ENCODE measurements at places on chromosomes 1 and 21.

DNA sequence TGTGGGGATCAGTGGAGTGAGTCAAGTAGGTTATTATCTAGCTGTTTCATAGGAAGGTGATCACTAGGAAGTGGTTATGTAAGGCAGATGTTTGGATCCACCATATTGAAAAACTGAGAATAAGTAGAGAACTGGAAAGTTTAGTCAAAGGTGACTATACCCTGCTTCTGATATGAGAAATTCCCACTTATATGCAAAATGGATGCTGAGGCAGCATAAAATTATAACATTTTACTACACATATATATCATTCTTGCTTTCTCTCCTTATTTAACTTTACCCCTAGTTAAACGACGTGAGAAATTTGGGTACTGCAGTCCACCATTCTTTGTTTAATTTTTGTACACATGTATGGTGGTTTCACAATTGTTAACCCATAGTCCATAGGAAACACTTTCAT, 142.4 kb downstream of the ADGRL4 start:
- no peak for DNase-seq

DNA sequence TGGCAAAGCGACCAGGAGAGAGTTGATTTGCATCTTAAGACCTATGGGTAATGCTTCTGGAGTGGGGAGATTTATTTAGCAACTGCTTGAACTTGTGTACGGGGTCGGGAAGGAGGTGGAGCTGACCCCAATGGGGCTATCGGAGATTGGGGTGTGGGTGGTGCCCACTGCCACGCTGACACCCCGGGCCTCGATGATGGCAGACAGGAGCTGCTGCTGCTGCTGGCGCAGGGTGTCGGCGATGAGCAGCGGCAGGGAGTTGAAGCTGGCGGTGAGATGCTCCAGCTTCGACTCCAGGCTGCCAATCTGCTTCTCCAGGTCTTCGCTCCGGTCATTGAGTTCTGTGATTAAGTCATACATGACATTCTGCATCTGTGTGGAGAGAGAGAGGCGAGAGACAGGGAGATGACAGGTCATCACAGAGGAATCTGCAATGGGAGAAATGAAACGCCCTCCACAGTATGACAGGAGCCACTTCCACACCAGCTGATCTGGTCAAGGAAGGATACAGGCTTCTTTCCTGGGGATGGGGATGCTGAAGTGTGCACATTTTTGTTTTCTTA, 100.0 kb upstream of the ADAR start:
- DNase-seq, result no peak

- DNase-seq, result no peak
Observed at GRCh38 chr1:1168451-1169411, 4.9 kb upstream of the TTLL10 start.

- no peak for DNase-seq
Observed at GRCh38 chr1:90841473-90841872, 124.4 kb upstream of the BARHL2 start.

GRCh38 chr1:207883660-207884250, 27.2 kb downstream of the CD34 start:
- peak; percentile 40 for DNase-seq

DNA sequence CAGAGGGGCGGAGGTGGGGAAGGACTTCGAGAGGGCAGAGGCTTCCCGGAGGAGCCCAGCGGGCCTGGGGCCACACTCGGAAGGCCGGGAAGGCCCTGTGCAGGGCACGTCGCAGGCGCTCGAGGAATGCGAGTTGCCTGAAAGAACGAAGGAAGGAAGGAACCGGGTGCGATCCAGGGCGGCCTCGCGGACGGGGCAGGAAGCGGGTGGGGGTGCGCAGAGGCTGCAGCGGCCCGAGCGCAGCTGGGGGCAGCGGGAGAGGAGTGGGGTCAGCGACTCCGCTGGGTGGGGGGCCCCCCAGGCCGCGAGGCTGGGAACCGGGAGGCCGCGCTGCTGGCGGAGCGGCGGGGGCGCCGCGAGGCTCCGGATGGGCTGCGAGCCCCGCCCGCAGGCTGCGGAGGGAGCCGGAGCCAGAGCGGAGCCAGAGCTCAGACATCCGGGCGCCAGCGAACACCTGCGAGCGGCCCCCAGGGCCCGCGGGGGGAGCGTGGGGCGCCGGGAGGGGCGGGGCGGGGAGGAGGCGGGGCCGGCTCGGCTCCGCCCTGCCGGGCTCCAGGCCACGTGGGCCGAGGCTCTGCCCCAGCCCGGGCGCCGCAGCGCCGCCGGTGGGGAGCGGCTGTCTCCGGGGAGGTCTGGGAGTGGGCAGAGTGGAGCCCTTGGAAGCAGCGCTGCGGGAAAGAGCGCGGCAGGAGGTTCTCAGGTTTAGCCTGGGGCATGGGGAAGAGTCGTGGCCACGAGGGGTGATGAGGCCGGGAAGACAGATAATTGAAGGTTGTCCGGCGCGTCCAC, 4.6 kb downstream of the ID3 start:
- DNase-seq, result peak; percentile 77

DNA sequence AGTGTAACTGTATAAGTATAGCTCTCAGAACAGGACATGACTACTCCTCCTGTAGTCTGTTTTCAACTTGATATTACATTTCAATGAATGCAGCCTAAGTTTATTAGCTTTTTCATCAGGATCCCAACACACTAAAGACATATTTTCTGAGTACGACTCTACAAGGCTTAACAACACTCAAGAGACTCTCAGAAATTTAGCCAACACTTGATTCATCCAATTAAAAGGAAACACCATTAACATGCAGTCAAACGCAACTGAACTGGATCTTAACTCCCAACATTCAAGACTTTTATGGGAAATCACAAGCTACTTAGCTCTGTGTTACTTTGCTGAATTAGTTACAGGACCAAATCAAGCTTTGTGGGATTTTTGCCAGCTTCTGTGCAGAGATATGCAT, 65.2 kb upstream of the SGIP1 start:
- no peak for DNase-seq

DNA sequence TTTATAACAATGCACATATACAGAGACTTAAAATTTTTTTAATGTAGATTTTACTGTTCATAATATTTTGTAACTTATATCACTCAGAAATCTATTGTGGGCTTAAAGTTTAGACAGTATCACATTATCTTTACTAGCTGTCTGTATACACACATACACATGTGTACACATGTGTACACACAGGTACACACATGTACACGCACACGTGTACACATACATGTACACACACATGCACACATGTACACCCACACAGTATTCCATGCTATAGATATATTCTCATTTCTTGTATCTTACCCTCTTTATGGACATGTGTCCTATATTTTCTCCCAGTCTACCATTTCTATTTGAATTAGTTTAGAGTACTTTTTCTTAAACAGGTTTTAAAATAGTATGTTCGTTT, 123.3 kb downstream of the USP25 start:
- no peak for DNase-seq

DNA sequence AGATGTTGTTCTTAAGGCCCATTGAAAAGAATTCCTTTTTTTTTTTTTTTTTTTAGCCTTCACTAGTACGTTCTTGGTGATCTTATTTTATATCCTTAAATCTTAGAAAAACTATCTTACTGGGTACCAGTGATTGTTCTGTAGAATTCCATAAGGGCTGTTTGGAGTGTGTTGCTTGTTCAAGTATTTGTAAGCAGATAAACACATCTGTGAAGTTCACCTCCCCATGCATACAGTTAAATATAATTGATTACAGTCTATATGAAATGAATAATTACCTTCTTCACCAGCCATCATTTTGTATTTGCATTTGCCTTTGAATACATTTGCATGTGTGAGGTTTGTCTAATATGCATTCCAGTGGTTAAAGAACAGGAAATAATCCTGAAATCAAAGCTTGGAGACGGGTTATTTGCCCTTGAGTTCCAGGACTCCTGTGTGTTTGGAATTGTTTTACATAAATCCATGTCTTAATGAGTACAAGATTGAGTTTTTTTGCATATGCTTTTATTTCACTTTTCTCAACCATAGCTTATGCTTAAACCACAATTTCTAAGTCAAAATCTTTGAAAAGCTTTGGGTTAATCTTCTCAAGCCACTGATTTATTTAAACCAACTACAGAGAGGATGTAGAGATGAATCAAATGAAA, 73.1 kb downstream of the VPS13D start:
- DNase-seq, result no peak

DNA sequence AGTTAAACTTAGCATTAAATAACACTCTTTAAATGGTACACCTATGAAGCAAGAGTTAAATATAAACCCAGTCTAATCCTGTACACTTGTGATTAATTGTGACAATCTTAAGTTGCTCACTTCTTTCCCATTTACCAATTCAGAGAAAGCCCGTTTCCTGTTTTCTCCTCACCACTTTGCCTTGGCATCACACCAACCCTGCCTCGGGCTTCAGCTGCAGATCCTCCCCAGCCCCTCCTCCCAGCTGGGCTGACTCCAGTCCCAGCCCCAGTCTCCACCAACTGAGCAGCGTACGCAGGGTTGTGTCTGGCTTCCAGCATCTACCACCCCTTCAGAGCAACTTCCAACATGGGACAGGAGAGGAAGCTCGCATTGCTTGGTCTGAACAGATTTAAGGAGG, 4.1 kb downstream of the PYCR2 start:
- DNase-seq, result peak; percentile 49

GRCh38 chr21:38507374-38507942, 9.2 kb upstream of the ERG start:
- no peak for DNase-seq

- no peak for DNase-seq
Observed at GRCh38 chr1:246532519-246532918, 25.4 kb upstream of the SMYD3 start.

- DNase-seq, result no peak
Observed at GRCh38 chr1:65108025-65108642, 39.9 kb upstream of the AK4 start.

GRCh38 chr1:90336552-90337324, 341.8 kb downstream of the ZNF326 start:
- no peak for DNase-seq

DNA sequence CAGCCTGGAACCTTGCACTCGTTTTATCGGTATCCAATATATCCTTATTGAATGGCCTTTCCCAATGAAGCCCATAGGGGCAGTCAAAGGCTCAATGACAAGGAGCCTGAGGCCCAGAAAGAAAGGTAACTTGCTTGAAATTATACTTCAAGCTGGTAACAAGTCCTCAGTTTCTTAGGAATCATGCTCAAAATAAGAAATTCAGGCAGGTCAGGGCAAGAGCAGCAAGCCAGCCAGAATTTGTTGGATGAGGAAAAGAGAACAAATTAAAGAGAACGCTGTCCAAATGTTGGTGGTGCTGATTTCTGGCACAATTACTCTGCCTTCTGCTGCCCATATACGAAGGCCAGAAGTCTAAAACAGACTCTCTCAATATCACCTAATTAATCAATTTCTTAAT, 77.6 kb downstream of the DDX20 start:
- DNase-seq, result no peak

DNA sequence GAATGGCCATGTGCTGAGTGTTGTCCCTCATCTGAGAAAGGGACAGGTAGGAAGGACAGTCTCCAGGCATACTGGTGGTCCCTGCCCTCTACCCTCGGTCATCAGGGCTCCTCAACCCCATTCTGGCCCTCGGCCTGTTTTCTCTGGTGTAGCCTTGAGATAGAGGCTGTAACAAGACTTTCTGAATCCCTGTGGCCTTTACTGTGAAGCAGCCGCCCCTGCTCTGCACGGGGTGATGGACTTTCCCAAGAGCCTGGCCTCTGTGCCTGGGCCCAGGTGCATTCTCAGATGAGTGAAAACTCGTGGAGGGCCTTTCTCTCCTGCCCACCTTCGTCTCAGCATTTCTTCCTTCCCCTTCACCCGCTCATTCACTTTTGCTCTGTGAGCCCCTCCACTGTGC, 3.0 kb upstream of the CASQ1 start:
- no peak for DNase-seq

GRCh38 chr1:206924592-206925105, 2.9 kb upstream of the FCMR start:
- DNase-seq, result peak; percentile 50

GRCh38 chr1:117828201-117828600, 101.2 kb downstream of the GDAP2 start:
- DNase-seq, result no peak

- DNase-seq, result no peak
Observed at GRCh38 chr1:46725736-46726108, 6.8 kb upstream of the EFCAB14 start.

DNA sequence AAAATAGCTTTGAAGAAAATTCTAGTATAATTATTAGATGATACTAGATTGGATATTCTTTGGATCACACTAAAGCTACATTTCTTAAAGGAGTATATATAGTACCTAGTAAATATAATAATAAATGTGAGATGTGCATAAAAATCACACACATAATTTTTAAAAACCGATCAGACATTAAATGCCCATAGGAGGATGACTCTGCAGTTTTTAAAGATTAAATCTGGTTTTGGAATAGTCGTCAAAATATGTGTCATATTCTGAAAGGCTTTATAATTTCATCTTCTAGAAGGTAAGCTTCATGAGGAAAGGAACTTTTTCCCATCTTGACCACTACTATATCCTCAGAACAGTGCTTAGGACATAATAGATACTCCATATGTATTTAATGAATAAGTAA, 169.0 kb downstream of the NRIP1 start:
- DNase-seq, result no peak

DNA sequence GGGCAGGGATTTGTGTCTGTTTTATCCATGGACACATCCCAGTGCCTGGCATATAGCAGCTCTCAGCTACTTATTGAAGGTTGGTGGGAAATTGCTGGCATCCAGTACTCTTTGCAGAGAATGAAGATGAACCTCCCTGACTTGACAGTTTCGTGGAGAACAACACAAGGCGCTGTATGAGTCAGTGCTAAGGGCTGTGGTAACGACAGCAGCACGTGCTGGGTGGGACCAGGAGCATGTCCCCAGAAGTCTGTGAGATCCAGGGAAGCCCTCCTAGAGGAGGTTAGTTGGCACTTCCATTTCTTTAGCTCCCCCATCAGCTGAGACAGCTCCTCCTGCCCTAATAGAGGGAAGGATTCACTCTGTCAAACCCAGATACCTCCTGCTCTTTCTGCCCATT, 25.9 kb upstream of the IL19 start:
- DNase-seq, result no peak

DNA sequence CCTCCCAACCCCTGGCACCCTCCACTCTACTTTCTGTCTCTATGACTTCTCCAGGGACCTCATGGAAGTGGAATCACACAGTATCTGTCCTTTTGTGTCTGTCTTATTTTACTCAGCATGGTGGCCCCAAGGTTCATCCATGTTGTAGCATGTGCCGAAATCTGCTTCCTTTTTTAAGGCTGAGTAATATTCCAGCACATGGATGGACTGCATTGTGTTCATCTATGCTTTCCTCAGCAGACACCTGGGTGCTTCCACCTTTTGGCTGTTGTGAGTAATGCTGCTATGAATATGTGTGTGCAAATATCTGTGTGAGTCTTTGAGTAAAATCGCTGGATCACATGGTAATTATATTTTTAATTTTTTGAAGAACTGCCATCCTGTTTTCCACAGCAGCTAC, 1.6 kb upstream of the PFKL start:
- DNase-seq, result no peak

GRCh38 chr1:108816049-108816893, 40.6 kb downstream of the AKNAD1 start:
- no peak for DNase-seq

GRCh38 chr21:29056538-29057050, 16.9 kb downstream of the CCT8 start:
- DNase-seq, result no peak
